ENCODE measurements at places on chromosomes 7 and 10. TPM values are rescaled to one million over a fixed set of nuclear protein-coding genes. Genes with fewer than 3 reads are reported as not detected.

- no peaks in the 10 kb centered on the region for H3K36me3 ChIP-seq
- H3K4me1 ChIP-seq = peaks cover 14% of the 10 kb centered on the region
- peak overlapping the region; percentile 55 for H3K4me3 ChIP-seq
- peak overlapping the region; percentile 65 for H3K27ac ChIP-seq
- H3K27me3 ChIP-seq = no peaks in the 10 kb centered on the region
These were observed 121.2 kb downstream of the WDFY4 start for GRCh38 chr10:48805848-48806247.

DNA sequence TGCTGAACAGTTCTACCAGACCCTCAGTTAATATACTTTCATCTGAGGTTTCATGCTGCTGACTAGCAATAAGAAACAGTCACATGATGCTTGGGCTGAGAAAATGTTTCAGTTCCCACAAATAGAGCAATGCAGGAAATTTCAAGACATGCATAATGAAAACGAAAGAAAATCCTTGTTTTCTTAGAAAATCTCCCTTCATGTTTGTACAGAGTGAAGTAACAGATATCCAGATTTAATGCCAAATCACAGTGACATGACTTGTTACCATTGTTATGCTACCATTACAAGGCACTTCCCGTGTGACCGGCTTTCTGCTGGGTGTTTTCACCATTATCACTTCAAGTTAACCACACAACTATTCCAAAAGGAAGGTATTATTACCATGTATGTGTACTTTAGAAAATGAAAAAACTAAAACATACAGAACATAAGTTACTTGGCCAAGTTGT is 121.7 kb downstream of the DOCK4 start:
- no peaks in the 10 kb centered on the region for H3K36me3 ChIP-seq
- H3K4me3 ChIP-seq = no peak overlapping the region
- no peak for DNase-seq

CAMK2B gene
- total RNA-seq = not detected

NUP205 gene
- total RNA-seq = 77.8 TPM

ALOX5 gene
- 12.7 TPM for total RNA-seq

DNA sequence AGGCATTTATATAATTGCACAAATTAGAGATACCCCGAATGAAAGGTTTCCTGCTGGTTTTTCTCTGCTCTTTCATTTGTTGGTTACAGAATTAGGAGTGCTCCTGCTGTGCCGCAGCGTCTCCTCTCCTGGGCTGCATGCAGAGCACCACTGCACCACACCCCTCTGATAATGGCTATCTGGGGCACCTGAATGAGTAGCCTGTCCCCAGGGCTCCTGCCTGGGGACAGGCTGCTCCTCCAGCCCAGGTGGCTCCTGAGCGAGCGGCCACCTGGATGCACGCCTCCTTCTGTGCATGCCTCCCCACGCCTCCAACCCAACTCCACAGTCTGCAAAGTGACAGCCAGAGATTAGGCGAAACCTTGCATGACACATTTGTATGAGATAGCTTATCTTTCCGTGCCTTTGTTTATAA is 242.6 kb upstream of the FZD8 start:
- H3K4me1 ChIP-seq = no peaks in the 10 kb centered on the region
- H3K27ac ChIP-seq = no peak overlapping the region
- no peak for DNase-seq

DNA sequence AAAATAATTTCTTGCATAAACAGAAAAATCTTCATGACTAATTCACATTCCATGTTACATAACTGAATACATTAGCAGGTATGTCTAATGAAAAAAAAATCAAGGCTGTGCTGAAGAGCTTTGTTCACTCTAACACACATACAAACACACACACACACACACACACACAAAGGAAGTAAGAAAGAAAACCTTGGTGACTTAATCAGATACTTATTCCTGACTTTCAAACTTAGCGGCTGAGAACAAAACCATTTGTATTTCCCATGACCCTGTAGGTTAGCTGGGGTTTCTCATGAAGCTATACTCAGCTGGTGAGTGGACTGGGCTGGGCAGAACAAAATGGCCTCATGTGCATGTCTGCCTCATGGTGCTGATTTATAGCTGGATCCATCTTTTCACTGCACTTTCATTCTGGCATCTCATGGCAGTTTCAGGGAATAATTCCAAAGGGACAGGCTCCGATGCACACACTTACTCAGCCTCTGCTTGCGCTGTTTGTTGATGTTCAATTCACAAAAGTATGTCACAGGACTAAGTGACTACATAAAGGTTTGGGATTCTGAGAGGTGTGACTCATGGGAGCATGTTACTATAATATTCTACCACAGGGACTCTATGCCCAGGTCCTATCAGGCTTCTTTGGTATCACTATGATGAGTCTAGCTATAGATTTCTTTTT is 161.2 kb downstream of the PCLO start:
- no peak overlapping the region for H3K27ac ChIP-seq
- no peaks in the 10 kb centered on the region for H3K4me1 ChIP-seq
- no peak overlapping the region for H3K4me3 ChIP-seq
- no peak for DNase-seq

DNA sequence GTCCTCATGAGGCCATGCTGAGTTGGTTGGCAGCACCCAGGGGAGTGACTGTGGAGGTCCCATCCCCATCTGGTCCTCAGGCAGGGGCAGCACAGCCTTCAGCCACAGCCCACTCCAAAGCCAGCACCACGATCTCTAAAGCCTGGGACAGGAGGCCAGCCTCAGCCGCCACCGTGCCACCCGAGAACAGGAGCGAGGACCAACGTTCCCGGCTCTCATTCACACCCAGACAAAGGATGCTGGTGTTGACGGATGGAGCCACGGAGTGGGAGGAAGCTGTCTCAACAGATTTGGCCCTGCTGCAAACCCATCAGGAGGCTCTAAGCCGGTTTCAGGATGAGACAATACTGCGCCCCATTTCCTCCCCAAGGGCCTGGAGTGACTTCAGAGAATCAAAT is 42.7 kb upstream of the PPP2R2D start:
- no peak overlapping the region for H3K4me3 ChIP-seq
- H3K4me1 ChIP-seq = peaks cover 2% of the 10 kb centered on the region
- H3K27me3 ChIP-seq = peaks cover 14% of the 10 kb centered on the region

MOGAT3 gene
- not detected for total RNA-seq

ITIH5 gene
- total RNA-seq = not detected

DNA sequence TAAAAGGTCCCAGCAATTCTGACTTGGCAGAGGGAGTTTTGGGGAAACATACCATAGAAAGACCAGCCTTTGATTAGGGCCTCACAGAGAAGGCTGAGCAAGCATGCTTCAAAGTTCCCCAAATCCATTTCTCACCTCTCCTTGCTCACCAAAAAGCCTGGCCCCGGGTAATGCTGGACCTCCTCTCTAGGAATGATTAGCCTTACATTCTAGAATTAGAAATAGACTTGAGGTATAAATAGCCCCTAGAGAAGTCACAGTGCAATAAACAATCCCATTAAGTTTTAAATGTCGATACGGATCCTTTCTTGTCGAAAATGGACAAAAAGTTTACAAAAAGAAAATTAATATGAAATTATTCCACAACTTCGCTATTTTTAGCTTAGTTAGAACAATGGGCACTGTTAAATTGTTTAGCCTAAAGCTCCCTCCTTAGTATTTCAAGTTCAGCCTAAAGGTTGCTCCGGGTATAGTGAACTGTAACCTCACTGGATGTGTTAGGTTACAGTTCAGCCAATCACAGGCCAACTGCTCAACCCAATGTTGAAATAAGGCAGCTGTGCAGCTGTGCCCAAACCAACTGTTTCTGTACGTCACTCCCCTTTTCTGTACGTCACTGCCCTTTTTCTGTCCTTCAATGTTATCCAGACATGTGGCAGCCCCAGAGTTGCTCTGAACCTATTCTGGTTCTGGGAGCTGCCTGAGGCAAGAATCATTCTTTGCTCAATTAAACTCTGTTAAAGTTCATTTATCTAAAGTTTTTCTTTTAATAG is 7.9 kb upstream of the GSDME start:
- no peak overlapping the region for H3K4me3 ChIP-seq
- no peak overlapping the region for H3K27ac ChIP-seq
- no peak for DNase-seq

RAMP3 gene
- total RNA-seq = not detected

IFIT1B gene
- total RNA-seq = not detected

- H3K4me1 ChIP-seq = peaks cover 21% of the 10 kb centered on the region
- DNase-seq = no peak
- H3K27ac ChIP-seq = no peak overlapping the region
- H3K36me3 ChIP-seq = no peaks in the 10 kb centered on the region
- peak overlapping the region; percentile 73 for H3K4me3 ChIP-seq
- H3K27me3 ChIP-seq = peaks cover 63% of the 10 kb centered on the region
These were observed 2.0 kb downstream of the PRR15 start for GRCh38 chr7:29565634-29565981.

CHAT gene
- total RNA-seq = not detected

OSBPL3 gene
- 21.3 TPM for total RNA-seq

DNA sequence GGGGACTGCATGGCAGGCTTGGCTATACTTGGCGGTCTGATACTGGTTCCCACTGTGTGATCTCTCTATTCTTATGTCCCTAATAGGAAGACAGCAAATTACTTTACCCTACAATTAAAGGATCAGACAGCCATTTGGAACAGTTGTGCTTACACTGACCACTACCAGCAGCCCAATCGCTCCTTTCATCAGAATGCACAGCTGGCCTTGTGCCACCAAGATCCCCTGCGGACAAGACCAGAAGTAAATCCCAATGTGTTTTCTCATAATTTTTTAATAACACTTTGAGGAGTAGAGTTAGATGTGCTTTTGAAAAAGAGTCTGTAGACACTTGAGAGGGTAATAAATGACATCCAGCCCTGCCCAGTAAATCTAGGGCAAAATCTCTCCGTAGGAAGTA is 297.2 kb upstream of the ZNF32 start:
- H3K4me1 ChIP-seq = peaks cover 13% of the 10 kb centered on the region
- no peak for DNase-seq
- no peaks in the 10 kb centered on the region for H3K36me3 ChIP-seq

DNA sequence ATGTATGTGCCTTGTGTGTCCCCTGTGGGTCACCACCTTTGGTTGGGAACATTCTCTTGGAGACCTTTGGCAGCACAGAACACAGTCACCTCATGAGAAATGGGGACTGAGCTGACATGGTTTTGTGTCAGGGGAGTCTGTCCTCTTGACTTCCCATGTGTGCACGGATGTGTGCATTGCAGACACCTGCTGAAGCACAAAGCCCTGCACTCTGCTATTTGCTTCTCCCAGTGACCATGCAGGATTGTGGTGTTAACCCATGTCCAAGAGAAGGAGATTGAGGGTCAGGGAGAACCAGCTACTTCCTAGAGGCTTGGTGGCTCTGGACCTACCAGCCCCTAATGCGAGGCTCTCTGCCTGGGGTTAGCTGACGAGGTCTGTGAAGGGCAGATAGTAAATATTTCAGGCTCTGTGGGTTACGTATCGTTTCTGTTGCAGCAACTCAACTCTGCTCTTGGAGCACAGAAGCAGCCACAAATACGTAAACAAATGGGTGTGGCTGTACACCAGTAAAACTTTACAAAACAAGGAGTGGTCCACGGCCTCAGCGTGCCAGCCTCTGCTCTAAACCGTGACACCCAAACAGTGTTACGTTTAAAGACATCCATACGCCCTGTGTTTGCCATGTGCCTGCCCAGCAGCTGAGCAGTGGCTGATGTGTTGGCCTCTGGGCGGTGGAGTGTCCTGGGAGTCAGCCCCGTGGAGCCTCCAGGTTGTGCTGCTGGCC is 51.7 kb downstream of the ADCY1 start:
- DNase-seq = no peak
- H3K27me3 ChIP-seq = peaks cover 3% of the 10 kb centered on the region
- no peaks in the 10 kb centered on the region for H3K36me3 ChIP-seq
- H3K4me3 ChIP-seq = no peak overlapping the region

GRCh38 chr7:94507462-94507861 is 2.1 kb upstream of the CASD1 start:
- no peak overlapping the region for H3K4me3 ChIP-seq
- no peaks in the 10 kb centered on the region for H3K27me3 ChIP-seq
- no peak overlapping the region for H3K27ac ChIP-seq
- no peak for DNase-seq
- no peaks in the 10 kb centered on the region for H3K36me3 ChIP-seq

DNA sequence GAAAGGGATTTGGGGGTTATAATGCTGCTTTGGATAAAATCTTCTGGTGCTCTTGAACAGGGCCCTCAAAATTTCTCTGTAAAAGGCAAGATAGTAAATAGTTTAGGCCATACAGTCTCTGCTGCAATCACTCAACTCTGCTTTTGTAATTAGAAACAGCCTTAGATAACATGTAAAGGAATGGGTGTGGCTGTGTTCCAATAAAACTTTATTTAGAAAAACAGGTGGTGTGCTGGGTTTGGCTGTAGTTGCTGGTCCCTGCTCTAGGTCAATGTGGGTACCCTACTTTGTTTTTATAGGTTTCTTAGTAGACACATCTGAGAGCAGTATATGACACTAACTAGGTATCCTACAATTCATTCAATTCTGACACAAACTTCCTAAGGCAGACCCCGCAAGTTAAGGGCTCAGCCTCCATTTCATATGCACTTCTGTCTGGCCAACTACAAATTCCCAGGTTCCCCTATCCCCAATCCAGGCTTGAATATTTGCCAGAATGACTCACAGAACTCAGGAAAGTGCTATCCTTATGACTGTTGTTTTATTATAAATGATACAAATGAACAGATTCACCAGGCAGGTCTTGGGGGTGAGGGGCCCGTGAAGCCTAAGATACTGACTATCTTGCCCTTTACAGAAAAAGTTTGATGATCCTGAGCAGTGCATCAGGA is 349.9 kb downstream of the RPS24 start:
- DNase-seq = no peak
- no peaks in the 10 kb centered on the region for H3K4me1 ChIP-seq
- no peak overlapping the region for H3K4me3 ChIP-seq
- peaks cover 3% of the 10 kb centered on the region for H3K27me3 ChIP-seq
- no peaks in the 10 kb centered on the region for H3K36me3 ChIP-seq

- no peak overlapping the region for H3K27ac ChIP-seq
- H3K27me3 ChIP-seq = peaks cover 6% of the 10 kb centered on the region
These were observed 32.1 kb upstream of the GATAD1 start for GRCh38 chr7:92415225-92415624.

- DNase-seq = no peak
- H3K4me3 ChIP-seq = no peak overlapping the region
- H3K36me3 ChIP-seq = no peaks in the 10 kb centered on the region
- no peaks in the 10 kb centered on the region for H3K4me1 ChIP-seq
- H3K27ac ChIP-seq = no peak overlapping the region
- H3K27me3 ChIP-seq = peaks cover 20% of the 10 kb centered on the region
These were observed 339.4 kb upstream of the SHH start for GRCh38 chr7:156151658-156152057.

GRCh38 chr7:80876894-80877414 is 41.9 kb downstream of the SEMA3C start:
- H3K27ac ChIP-seq = no peak overlapping the region
- H3K4me3 ChIP-seq = no peak overlapping the region
- no peaks in the 10 kb centered on the region for H3K4me1 ChIP-seq
- no peak for DNase-seq
- no peaks in the 10 kb centered on the region for H3K27me3 ChIP-seq

- peaks cover 12% of the 10 kb centered on the region for H3K4me1 ChIP-seq
- DNase-seq = no peak
- no peaks in the 10 kb centered on the region for H3K27me3 ChIP-seq
- no peak overlapping the region for H3K4me3 ChIP-seq
- H3K36me3 ChIP-seq = no peaks in the 10 kb centered on the region
These were observed 2.1 kb upstream of the GUSB start for GRCh38 chr7:65983965-65984658.

GRCh38 chr10:25808372-25808771 is 125.7 kb upstream of the MYO3A start:
- no peak overlapping the region for H3K4me3 ChIP-seq
- peaks cover 2% of the 10 kb centered on the region for H3K27me3 ChIP-seq

All from naive thymus-derived CD8-positive, alpha-beta T cell (primary cell).